ENCODE measurements at places on chromosomes 3 and 15.

DNA sequence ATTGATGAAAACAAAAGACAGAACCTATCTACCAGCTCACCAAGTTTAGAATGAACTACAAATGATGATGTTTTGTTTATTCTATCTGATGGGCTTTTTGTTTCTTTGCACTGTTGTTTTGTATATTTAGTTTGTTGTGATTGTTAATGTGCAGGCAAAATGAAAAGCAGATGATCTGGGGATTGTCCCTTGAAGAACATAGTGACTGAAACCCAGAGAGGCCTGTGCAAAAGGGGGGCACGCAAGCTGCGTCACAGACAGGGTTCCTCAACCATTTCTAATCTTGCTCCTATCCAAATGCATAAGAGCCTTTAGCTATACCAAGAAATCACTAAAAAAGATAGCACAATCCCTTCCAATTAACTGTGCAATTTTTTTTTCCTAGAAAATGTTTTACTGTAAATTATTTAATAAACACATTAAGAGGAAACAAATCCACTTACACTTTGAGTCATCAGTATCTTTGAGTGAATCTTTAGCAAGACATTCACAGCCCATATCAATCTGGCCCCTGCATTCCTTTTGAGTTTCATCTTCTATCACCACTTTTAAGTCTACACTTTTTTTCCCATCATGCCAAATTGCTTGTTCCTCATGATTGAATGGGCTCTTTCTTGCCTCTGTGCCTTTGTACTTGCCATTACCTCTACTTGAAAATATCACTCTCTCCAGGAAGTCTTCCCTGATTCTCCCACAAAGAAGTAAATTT is 220.3 kb downstream of the ATP8B4 start:
- no peak for DNase-seq

GRCh38 chr3:8420612-8421011 is 81.0 kb upstream of the LMCD1 start:
- DNase-seq, result no peak

DNA sequence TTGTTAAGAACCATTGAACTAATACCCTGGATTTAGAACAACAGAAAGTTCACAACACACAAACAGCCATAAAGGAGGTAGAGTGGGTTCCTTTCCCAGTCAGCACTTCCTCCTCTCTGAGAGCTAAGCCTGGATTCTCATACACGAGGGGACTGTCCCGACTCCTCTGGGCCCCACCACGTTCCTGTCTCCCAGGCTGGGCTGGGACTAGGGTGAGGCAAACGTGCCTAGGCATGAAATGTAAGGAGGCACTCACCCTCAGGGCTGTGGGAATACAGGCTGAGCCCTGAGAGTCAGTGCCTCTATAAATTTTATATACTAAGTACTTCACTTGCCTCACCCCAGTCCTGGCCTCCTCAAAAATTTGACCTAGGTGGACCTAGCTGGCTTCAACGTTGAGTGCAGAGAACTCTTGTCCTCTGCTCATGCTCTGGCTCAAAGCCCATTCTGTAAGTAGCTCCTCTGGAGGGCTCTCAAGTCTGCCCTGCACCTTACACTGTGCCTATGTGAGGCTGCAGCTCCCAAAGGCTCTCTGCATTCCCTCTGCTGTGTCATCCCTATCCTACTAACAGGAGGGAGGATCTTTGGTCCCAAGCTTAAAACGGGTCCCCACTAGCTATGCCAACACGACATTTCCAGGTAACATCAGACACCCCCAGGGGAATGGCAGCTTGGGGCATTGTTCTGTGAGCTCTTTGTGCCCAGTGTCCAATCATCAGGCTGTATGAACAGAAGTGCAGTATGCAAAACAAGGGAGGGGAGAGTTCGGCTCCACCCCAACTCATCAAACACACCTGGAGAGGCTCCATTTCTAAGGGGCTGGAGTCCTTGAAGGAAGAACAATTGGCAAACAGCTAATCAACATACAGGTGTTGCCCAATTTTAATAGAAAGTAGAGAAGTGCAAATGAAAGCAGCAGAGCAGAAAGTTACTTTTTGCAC is 233.2 kb downstream of the RPLP1 start:
- DNase-seq, result no peak

- no peak for DNase-seq
Observed at GRCh38 chr3:106067711-106068110, 198.9 kb upstream of the CBLB start.

- no peak for DNase-seq
Observed at GRCh38 chr15:38695249-38696108, 130.9 kb upstream of the RASGRP1 start.

GRCh38 chr3:167876620-167877281 is 141.2 kb downstream of the SERPINI1 start:
- no peak for DNase-seq

DNA sequence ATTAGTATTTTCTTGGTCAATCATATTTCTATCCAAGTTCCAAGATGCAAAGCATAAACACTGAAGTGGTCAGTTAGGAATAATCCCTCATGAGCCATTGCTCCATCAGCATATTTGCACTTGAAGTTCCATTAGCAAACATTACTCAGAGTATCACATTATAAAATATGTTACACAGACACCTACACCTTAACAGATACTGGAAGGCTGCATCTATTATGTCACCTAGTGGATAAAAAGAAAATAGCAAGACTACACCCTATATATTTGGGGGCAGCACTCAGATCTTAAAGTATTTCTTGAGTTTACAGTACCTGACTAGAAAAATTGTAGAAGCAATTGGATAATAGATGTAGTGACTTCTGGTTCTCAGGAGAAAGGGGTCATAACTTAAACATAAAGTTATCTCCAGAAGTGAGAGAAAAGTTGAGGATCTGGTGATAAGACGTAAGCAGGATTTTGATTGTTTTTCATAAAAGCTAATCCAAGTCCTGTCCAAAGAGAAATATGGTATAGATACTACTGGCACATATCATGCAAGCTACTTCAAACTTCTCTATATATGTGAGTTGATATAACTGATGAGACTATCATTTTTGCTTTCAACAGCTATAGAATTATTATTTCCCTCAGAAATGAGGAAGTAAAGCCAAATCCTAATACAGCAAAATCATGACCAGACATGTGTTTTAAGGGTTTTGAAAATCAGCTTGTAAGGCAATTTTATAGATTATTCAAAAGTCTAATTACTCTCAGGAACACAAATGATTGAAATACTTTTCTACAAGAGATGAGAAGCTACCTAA is 422.2 kb downstream of the GBE1 start:
- DNase-seq, result peak; percentile 27

GRCh38 chr15:88267720-88268119 is 11.2 kb upstream of the NTRK3 start:
- no peak for DNase-seq

GRCh38 chr3:70298385-70298784 is 14.1 kb downstream of the MDFIC2 start:
- no peak for DNase-seq

DNA sequence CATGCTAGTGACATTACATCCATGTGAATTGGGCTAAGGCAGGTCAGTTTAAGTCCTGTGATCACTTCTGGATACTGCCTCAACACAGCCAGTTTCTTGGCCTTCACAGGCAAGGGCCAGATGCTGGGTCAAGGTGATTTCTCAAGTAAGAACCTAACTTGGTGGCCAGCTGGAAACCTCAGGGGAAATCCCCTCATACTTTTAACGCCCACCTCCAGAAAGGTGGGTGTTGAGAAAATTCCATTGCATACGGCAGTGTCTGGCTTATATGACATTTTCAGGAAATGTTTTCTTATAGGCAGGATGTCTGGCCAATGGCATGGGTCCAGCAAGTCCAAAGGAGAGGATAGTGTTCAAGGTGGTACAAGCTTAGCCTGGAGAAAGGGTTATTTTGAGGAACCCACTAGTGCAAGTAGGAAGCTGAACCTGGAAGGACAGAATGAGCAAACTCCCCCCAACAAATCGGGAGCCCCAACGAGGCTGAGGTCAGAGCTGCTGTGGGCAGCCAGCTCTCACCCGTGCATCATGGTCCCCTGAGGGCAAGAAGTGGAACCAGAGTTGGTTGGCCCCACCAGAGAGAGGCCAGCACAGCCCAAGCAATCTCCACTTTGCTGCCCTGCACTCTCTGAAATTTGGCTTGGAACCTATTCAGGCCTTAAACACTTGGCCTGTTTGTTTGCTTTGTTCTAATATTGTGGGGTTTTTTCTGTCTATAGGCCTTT is 135.4 kb downstream of the PDE8A start:
- peak; percentile 47 for DNase-seq

DNA sequence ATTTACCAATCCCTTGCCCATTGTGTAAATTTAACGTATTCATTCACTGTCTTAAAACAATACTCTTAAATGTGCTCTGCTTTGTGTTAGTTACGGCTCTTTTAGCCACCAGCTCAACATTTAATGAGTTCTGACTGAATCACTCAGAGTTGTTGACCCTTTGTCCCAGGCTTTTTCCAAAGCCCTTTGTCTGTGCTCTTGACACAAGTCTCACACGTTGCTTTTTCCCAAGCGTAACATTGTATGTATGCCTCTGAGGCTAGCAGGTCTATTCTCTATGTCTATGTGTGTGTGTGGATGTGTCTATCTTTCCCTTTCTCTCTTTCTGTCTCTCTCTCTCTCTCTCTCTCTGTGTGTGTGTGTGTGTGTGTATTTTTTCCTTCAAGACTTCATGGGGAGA is 435.4 kb upstream of the GOLIM4 start:
- DNase-seq, result no peak

DNA sequence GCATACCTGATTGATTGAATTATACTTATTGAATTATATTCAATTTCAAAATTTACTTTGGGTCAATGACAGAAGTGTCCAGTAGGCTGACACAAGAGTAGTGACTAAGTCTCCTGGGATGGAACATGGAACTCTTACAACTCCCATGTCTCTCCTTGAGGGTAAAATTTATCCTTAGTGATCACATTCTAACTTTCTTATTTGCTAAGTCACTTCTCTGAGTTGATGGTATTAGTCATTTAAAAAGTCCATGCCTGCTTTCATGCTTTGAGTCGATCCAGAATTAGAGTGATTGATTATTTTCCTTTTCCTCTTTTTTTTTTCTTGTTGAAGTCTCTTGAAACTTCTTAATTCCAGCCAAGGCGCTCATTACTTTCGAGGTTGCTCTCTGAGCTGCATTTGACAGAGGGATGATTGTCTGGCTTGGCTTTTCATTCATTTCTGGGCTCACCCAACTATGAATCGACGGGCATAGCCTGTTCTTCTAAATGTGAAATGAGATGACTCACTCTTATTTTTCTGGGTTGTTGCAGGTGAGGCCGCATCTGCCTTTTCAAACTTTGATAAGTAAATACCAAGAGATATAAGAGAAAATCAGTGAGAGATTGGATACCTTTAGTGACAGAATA is 34.9 kb downstream of the LRRC3B start:
- no peak for DNase-seq

GRCh38 chr15:26580943-26581342 is 191.9 kb downstream of the GABRB3 start:
- DNase-seq, result no peak

DNA sequence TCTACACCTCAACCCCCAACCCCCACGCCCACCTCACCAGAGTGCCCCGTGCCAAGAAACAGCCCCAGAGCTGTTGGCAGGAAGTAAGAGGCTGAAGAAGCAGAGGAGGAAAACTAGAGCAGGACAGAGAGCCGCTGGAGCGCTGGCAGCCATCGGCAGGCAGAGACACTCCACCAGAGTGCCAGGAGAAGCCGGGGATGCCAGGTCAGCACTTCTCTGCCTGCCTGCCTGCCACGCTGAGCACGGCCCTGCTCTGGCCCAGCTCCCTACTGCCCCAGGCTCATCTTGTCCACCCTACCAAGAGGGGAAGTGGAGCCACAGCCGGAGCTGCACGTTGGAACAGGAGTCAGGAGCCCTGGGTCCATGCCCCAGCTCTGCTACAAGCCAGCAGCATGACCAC is 29.7 kb downstream of the CACNA2D2 start:
- no peak for DNase-seq

- DNase-seq, result peak; percentile 95
Observed at GRCh38 chr3:43286115-43286840, at the start of gene SNRK. TSS of gene SNRK (plus strand) at chr3:43286540. CDS start at chr3:43303204, 16,664 bp downstream.

- DNase-seq, result no peak
Observed at GRCh38 chr15:81091889-81092558, 42.0 kb upstream of the CFAP161 start.

DNA sequence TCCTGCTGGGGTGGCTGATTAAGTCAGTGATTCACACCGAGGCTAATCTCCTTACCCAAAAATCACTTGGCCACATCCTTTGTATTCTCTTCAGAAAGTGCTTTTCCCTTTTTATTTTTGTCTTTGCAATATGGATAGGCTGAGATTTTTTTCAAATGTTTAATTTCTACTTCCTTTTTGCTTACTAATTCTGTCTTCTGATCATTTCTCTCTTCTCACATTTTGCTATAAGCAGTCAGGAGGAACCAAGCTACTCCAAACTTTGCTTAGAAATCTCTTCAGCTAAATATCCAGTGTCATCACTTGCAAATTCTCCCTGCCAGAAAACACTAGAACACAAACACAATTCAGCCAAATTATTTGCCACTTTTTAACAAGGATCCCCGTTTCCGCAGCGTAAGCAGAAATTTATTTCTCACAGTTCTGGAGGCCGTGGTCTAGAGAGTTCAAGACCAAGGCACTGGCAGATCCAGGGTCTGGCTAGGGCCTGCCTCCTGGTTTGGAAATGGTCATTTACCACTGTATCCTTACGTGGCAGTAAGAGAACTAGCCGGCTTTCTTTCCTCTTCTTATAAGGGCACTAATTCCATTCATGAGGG is 104.9 kb downstream of the IL5RA start:
- DNase-seq, result no peak

- no peak for DNase-seq
Observed at GRCh38 chr3:169498336-169498735, 165.2 kb downstream of the MECOM start.

DNA sequence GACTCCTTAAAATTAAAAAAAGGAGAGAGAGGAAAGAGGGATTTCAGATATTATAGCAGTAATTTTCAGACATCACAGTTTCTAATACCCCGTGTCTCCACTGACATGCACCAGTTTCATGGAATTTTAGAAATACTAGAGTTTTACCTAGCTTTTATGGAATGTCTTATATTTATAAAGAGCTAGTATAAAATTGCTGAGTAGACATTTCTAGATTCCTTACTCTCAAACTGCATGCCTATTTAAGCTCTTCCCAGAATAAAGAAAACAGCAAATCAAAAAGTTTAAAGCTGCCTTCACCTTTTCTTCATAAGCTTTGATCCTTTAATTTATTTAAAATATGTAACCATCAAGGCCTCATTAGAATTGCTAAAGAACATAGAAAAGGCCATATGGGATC is 247.4 kb upstream of the IL12A start:
- DNase-seq, result no peak

DNA sequence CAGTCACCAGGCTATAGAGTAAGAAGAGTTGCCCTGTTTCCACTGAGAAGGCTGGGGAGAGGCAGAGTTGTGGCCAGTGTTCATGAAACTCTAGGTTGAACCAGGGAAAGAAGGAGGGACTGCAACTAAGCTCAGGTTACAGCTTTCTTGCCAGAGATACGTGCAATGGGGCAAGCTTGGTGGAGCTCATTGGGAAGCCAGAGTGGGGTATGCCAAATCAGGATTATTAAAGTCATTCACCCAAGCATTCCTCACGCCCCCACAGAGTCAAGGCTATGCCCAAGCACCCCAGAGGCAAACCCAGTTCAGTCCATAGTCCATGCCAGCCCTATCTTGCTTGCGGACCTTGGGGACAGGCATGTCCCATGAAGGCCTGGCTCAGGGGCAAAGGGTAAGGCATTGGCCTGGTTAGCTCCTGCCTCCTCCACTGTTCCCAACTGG is 17.6 kb downstream of the SLC6A20 start:
- no peak for DNase-seq

GRCh38 chr3:104646196-104646595 is 720.5 kb upstream of the ALCAM start:
- no peak for DNase-seq

Measured in GM10248 (cell line).